GM12864 (cell line): ENCODE measurements at places on chromosomes 5 and 9.

GRCh38 chr5:45261125-45261524, 435.1 kb downstream of the HCN1 start:
- DNase-seq = no peak

- DNase-seq = no peak
These were observed 1518.7 kb upstream of the WWC1 start for GRCh38 chr5:166772770-166773169.

- DNase-seq = no peak
These were observed 183.9 kb downstream of the GRIA1 start for GRCh38 chr5:153674356-153674755.

DNA sequence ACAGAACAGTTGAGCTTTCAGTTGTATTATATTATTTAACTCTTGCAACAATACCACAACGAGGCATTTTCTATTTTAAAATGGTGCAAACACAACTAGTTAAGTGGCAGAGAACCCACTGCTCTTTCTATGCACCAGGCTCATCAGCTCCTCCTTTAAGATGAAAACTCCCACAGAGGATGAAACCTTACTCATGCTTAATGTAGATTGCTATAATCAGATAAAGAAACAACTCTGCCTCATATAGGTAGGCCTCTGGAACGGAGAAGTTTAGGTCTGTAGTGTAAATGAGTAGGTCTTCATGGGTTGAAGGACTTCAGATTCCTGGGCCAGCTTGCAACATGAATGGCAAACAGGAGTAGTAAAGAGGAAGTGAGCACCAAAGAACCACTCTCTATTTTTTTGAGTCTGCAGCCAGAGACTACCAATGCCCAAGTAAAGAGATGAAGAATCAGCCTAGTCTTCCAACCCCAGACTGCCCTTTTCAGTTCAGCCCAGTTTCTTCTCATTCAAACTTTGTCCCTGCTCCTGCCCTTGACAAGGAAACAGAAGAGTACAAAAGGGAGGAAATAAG, 33.9 kb downstream of the HACD4 start:
- peak; percentile 37 for DNase-seq

DNA sequence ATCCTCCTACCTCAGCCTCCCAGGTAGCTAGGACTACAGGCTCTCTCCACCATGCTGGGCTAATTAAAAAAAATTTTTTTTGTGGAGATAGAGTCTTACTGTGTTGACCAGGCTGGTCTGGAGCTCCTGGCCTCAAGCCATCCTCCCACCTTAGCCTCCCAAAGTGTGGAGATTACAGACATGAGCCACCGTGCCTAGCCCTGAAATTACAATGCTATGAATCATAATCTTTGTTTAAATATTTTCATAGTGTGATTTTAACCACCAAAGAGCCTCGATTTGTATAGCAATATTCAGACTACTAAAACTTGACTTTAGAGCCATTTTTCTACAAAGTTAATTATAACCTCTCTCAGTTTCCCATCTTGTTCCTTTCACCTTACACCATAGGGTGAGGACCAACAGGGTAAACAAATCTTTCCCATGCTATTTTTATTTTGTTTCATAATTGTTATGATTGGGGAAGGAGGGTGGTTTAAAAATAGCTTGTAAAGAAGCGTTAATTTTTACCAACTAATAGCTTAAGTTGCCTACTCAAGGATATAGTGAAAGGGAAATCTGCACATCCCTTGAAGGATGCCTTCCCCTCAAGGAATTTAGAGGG, 32.7 kb downstream of the UBE2D2 start:
- DNase-seq = no peak

GRCh38 chr5:123811831-123812230, 299.9 kb downstream of the CSNK1G3 start:
- no peak for DNase-seq

DNA sequence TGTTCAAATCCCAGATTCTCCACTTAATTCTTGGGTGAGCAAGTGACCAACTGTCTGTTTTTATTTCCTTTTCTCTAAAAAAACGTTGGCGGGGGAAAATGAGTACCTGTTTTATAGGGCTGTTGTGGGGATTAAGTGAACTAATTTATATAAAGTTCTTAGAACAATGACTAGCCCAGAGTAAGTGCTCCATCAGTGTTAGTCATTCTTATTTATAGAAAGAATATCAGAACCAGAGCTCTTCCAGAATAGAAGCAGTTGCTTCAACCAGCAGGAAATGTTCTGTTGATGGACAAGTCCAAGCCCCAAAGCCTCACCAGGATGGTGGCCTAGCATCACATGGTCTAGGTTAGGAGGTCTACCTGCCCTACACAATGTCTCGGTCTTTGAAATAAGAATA, 379.2 kb downstream of the ACTL7B start:
- no peak for DNase-seq

DNA sequence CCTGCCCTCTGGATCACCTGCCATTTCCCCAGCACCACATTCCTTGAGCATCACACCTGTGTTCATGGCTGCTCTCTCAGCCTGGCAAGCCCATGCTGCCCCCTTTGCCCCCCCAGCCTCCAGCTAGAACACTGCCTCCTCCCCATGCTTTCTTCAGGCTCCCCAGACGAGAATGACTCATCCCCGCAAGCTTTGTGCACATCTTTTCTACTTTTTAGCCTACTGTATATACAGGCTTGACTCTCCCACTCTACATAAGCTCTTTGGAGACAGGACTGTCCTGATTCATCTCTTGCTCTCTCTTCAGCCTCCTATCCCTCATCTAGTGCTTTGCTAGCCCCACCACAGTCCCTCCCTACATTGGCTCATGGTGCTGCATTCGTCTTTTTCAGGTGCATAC, 19.9 kb upstream of the GLIPR2 start:
- DNase-seq = no peak

GRCh38 chr9:16459421-16460148, 410.9 kb downstream of the BNC2 start:
- DNase-seq = no peak

DNA sequence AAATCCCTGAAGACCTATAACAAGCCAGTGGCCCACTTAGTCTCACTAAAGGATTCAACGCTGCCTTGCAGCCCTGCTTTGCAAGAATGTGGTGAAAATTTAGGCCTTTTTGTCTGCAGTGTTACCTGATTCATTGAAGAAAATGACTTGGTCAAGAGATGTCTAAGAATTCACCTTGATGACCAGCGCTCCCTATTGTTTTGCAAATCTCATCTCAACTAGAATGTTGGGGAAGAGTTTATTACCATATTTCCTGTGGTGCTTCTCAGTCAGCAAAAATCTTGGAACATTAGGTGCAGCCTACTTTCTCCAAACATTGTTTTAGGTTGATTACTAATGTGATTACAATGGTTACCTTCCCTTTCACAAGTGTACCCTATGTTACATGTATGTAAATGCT, 53.5 kb downstream of the PLK2 start:
- DNase-seq = no peak

GRCh38 chr9:78539188-78539587, 242.3 kb downstream of the PSAT1 start:
- DNase-seq = no peak

- no peak for DNase-seq
These were observed 68.7 kb upstream of the RNU6ATAC start for GRCh38 chr9:134233022-134233421.

GRCh38 chr9:91856419-91856818, 93.6 kb downstream of the ROR2 start:
- no peak for DNase-seq

DNA sequence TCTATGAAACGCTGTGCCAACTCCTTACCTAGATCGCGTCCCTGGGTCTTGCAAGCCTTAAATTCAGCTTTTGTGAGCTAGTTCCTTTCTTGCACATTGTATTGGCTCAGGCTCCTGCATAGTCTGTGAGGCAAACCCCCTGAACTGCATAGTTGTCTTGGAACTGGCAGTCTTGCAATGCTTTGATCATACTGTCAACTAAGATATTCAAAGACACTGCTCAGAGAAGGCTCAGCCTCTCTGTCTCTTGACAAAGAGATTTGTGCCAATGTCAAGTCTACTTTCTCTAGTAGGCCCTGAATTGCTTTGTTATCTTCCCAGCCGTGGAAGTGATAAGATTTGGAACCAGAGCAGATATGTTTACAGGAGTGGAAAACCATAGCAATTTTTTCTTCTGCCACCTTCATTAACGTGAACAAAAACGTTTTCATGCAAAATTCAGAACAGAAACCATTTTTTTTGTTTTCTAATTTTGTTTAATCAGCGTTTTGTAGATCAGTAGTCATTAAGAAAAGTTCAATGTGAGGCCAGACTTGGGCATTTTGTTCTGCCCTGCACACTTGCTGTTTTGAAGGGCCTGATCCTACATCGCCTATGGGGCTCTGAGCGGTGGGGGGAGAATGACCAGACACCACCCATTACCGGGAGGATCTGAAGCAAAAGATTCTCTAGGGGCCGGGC, 27.6 kb upstream of the ENTREP1 start:
- DNase-seq = no peak

- no peak for DNase-seq
These were observed 7.4 kb upstream of the ENTPD8 start for GRCh38 chr9:137448602-137448962.

DNA sequence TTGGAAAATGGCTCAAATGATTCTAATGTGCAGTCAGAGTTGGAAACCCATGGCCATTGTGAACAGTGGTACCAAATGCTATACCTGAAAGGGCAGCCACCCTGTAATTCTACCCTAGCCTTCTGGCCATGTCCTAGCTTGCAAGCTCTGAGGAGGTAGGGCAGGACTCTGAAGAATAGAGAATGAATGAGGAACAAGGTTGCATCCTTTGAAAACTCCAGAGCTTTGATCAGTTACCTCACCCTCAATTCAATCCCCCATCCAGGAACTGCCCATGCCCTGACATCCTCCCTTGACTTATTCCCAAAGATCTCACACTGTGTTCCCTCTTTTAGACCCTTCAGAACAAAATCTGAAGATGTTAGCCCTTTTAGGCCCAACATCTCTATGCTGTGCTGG, 17.8 kb upstream of the ERMP1 start:
- no peak for DNase-seq

DNA sequence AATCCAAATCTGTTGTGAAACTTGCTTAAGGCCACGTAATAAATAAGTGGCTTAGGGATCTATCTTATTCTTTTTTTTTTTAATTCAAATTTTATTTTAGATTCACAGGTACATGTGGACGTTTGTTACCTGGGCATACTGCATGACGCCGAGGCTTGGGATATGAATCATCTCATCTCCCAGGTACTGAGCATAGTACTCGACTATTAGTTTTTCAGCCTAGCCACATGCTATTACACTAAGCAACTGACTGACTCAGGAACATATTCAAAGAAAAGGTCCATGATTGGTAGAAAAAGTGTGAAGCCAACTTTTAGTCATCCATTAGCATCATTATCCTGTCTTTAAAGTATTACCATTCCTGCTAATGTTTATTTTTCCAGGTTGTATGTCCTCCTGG, 1103.5 kb upstream of the DMAC1 start:
- DNase-seq = no peak

GRCh38 chr5:78720997-78721396, 72.4 kb upstream of the LHFPL2 start:
- DNase-seq = no peak

- no peak for DNase-seq
These were observed 22.7 kb upstream of the LECT2 start for GRCh38 chr5:135977375-135977928.

- no peak for DNase-seq
These were observed 129.7 kb downstream of the RAPGEF6 start for GRCh38 chr5:131505237-131505908.

GRCh38 chr5:161150441-161150988, 298.5 kb upstream of the ATP10B start:
- no peak for DNase-seq

GRCh38 chr9:133612816-133613215, 3.6 kb upstream of the FAM163B start:
- no peak for DNase-seq

DNA sequence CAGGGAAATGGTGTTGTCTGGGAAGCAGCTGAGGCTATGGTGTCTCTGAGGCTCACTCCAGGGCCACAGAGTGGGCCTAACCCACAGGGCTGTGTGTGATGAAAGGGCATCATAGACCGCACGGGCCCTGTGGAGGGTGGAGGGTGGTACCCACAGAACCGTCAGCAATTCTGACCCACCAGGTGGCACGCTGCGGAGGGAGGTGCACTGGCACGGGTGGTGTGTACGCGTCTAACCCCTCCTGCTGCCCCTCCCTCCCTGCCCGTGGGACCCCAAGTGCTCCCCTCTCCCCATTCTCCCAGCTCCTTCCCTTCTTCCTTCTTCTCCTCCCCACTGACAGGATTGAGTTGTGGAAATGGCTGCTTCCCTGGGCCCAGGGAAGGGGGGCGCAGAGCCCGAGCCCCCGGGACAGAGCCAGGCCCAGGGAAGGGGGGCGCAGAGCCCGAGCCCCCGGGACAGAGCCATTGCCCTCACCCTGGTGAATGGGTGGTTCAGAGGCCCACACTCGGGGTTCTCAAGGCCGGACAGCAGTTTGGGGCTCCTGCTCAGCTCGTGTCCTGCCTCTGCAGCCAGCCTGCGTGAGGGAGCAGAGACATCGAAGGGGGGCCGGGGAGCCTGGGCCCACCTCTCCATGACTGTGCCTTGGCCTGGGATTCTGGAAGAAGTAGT, 6.8 kb downstream of the LCN10 start:
- DNase-seq = no peak

DNA sequence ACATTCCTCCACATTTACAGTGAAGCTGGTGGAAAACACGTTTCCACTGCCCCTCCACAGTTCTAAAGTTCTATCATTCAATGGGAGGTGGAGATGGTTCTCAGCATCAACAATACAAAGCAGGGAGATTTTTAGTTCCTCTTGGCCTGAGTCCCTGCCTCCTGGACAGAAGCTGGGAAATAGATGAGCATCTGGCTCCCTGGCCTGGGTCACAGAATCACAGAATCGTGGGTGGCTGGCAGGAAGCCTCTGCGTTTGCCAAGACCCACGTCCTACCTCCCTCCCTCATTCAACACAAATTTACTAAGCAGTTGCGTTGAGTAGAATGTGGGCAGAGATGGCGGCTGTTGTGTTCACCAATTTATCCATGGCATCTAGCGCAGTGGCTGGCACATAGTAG, 5.2 kb upstream of the PPARGC1B start:
- no peak for DNase-seq

GRCh38 chr5:37840053-37841034, 503 bp upstream of the GDNF start:
- DNase-seq = no peak

GRCh38 chr5:173727839-173728778, 111.7 kb upstream of the BOD1 start:
- no peak for DNase-seq

- no peak for DNase-seq
These were observed 6.8 kb upstream of the CLINT1 start for GRCh38 chr5:157865781-157866180.

GRCh38 chr5:141743866-141744272, 61.8 kb upstream of the ARAP3 start:
- DNase-seq = no peak

GRCh38 chr9:70100362-70100761, 56.7 kb downstream of the MAMDC2 start:
- no peak for DNase-seq

DNA sequence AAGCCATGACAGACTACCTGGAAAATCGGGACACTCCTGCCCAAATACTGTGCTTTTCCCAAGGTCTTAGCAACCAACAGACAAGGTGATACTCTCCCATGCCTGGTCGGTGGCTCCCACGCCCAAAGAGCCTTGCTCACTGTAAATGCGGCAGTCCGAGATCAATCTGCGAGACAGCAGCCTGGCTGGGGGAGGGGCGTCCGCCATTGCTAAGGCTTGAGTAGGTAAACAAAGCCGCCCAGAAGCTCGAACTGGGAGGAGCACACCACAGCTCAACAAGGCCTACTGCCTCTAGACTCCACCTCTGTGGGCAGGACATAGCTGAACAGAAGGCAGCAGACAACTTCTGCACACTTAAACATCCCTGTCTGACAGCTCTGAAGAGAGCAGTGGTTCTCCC, 272.1 kb upstream of the CCNG1 start:
- DNase-seq = no peak
